Activated naive CD4-positive, alpha-beta T cell treated with anti-CD3 and anti-CD28 coated beads, Interleukin-2, amount 10 ng/mL, durations not matched to agents 7 days and 5 days (primary cell): ENCODE measurements at places on chromosomes 13 and 19.

DNA sequence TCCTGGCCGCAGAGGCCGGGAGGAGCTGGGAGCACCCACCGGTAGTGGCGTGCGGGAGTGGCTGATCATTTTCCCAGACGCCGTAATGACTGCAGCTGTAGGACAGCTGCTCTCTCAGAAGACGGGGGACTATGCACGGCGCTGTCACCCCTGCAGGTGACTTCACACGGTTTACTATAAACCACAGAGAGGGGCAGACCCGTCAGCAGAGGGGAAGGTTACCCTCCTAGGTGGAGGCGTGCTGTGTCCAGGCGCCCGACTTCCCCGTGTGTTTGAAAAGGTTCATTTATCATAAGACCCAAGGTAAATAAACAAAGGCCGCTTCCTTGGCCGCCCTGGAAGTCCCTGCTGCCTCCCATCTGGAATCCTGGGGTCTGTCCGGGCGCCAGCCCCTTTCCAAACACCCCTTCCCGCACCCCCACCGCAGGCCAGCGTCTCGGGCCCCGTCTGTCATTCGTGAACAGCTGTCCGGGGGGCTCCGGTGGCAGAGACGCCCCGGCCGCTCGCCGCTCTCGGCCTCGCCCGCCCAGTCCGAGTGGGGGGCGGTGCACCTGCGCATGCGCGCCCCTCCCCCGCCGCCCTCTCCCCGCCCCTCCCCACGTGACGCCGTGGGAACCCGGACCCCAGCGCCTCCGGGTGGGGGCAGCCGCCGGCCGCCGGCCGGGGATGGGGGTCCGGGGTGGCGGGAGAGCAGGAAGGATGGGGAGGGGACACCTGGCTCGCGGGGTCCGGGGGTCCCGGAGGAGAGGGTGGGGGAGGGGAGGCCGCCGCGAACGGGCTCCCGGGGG, 915 bp downstream of the SHC2 start:
- H3K4me3 ChIP-seq: peak overlapping the region; percentile 18
- peaks cover 42% of the 10 kb centered on the region for H3K27me3 ChIP-seq
- no peak overlapping the region for H3K27ac ChIP-seq
- DNase-seq: no peak
- peaks cover 10% of the 10 kb centered on the region for H3K4me1 ChIP-seq

- peaks cover 23% of the 10 kb centered on the region for H3K27me3 ChIP-seq
- peaks cover 2% of the 10 kb centered on the region for H3K36me3 ChIP-seq
- no peaks in the 10 kb centered on the region for H3K4me1 ChIP-seq
- DNase-seq: no peak
- H3K4me3 ChIP-seq: no peak overlapping the region
These were observed 220.5 kb downstream of the RBM26 start for GRCh38 chr13:79185580-79185979.

DNA sequence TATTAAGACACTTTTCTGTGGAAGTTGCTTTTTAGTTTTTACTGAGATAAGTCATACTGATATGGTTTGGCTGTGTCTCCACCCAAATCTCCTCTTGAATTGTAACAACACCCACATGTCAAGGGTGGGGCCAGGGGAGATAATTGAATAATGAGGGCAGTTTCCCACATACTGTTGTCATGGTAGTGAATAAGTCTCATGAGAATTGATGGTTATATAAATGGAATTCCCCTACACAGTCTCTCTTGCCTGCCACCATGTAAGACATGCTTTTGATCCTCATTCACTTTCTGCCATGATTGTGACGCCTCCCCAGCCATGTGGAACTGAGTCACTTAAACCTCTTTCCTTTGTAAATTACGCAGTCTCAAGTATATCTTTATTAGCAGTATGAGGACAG, 1340.4 kb downstream of the SLITRK5 start:
- H3K4me1 ChIP-seq: no peaks in the 10 kb centered on the region
- H3K27ac ChIP-seq: no peak overlapping the region
- H3K36me3 ChIP-seq: no peaks in the 10 kb centered on the region
- DNase-seq: no peak
- no peak overlapping the region for H3K4me3 ChIP-seq
- no peaks in the 10 kb centered on the region for H3K27me3 ChIP-seq

DNA sequence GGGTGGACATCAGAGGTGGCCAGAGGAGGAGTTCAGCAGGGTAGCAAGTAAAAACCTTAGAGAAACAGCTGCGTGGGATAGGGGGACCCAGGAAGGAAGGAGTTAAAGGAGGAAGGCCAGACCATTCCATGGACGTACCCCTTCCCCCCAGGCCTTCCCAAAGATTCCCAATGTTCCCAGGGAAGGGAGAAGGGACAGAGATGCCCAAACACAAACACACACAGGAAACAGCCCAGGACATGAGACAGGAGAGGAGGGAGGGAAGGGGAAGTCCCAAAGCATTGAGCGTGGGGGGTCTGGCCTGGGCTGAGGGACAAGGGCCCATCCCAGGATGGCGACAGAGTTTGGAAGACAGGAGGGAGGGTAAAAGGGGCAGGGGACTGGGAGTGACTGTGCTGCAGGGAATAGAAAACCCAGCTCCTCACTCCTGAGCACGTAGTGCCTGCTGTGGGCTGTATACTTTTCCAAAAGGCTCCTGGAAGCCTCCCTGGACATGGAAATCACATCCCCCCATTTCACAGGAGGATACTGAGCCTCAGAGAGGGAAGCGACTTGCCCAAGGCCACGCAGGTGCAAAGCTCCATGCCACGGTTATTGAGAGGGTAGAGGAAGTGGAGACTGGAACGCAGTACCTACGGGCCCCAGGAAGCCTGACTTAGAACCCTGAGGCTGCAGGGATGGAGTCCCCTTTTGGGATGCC, 1.1 kb downstream of the SYDE1 start:
- no peak overlapping the region for H3K27ac ChIP-seq
- H3K36me3 ChIP-seq: no peaks in the 10 kb centered on the region
- H3K4me1 ChIP-seq: peaks cover 12% of the 10 kb centered on the region
- no peak overlapping the region for H3K4me3 ChIP-seq

DNA sequence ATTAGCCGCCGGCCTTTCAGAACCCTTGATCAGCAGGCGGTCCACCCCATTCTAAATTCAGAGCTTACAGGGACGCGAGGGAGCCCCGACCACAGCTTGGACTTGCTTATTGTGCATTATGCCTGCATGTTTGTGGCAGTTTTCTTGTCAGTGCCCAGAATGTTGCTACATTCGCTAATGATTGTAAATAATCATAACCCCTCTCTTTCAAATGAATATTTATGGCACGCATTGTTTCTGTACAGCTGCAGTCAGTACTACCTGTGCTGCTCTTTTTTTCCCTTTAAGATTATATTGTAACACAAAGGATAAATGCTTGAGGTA, 321 bp upstream of the VPS36 start:
- peaks cover 11% of the 10 kb centered on the region for H3K27me3 ChIP-seq
- no peak for DNase-seq
- peaks cover 51% of the 10 kb centered on the region for H3K4me1 ChIP-seq
- H3K4me3 ChIP-seq: peak overlapping the region; percentile 77
- H3K36me3 ChIP-seq: peaks cover 9% of the 10 kb centered on the region
- peak overlapping the region; percentile 87 for H3K27ac ChIP-seq

GRCh38 chr13:20721454-20722357, 18.2 kb downstream of the IL17D start:
- peak; percentile 34 for DNase-seq
- no peak overlapping the region for H3K27ac ChIP-seq
- H3K4me1 ChIP-seq: peaks cover 2% of the 10 kb centered on the region
- H3K27me3 ChIP-seq: no peaks in the 10 kb centered on the region
- H3K36me3 ChIP-seq: no peaks in the 10 kb centered on the region
